ENCODE measurements at places on chromosomes 16 and 17.

DNA sequence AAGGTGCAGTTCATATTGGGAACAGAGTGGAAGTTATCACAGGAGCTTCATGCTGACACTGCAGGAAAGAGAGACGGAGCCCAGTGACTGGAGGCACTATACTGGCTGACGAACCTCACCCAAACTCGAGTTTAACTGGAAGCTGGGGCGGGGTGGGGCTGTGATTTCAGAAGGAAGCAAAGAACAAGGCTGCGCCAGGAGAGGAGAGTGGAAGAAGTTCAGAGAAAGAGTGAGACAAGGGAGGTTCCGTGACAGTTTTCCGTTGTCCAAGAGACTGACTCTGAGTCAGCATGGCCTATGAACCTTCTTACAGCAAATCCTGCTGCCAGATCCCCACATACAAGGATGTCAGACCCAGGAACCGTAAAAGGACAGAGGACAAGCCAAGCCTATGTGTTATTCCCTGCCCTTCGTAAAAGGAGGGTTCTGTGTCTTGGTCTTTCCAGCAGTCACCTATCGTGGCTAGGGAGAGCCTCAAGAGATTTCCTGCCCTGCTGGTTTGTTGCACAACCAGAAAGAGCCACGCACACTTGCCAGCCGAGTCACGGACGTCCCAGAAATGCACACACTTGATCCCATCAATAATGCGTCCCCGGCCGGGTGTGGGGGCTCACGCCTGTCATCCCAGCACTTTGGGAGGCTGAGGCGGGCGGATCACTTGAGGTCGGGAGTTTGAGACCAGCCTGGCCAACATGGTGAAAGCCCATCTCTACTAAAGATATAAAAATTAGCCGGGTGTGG lies 5.1 kb downstream of the PITPNA start:
- DNase-seq = no peak

DNA sequence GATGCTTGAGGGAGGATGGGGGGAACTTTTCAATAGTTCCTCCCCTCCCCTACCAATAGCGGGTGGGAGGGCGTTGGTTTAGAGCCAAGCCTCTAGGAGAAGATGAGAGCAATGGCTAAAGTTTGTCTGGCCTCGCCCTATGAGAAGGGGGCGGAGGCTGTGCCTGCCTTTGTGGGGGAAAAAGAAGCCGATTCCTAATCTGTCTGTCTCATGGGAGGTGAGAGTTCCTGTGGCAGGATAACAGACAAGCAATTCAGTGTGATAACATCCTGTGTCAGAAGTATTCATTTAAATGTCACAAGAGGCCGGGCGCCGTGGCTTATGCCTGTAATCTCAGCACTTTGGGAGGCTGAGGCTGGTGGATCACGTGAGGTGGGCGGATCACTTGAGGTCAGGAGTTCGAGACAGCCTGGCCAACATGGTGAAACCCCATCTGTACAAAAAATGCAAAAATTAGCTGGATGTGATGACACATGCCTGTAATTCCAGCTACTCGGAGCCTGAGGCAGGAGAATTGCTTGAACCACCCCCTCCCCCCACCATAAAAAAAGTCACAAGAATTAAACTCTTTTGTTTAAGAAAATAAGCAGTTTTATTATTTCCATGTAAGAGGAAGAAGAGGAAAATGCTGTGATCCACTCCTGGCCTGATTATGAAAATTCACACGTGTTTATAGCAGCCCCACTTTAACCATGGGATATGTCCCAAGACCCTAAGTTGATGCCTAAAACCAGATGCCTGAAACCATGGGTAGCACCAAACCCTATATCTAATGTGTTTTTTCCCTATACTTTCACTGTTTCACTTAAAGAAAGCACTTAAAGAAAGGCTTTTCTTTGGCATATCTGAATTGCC lies 1.7 kb downstream of the SLFN5 start:
- DNase-seq = peak; percentile 71

DNA sequence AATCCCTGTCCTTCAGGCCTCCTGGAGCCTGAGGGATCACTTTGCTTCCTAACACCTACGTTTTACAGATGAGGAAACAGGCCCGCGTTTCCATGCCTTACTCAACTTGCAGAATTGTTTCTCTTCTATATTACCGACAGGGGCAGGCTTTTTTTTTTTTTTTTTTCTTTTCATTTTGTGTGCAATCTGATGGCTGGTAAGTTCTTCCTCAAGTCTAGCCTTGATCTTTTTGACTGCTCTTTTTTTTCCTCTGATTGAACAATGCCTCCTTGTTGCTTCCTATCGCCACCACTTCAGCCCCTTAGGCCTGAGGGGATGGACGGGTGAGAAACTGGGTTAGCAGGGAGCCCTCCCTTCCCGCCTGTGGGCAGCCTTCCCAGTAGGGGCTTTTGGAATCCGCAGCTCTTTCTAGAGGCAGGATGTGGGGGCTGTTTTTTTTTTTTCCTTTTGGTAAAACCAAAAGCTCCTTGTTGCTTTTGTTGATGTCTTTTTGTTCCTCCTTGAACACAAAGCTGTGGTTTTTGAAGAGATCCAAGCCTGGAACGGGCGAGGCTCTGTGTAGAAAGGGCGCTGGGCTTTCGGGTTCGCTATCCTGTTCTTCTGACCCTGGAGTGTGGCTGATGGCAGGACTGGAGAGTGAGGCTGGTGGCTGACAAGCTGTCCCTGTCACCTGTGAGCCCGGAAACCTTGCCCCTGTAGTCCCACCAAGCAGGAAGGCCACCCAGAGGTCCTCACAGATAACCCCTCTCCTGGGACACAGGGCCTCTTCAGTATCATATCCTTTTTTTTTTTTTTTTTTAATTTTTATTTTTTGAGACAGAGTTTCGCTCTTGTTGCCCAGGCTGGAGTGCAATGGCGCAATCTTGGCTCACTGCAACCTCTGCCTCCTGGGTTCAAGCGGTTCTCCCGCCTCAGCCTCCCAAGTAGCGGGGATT lies 14.0 kb downstream of the LASP1 start:
- no peak for DNase-seq

DNA sequence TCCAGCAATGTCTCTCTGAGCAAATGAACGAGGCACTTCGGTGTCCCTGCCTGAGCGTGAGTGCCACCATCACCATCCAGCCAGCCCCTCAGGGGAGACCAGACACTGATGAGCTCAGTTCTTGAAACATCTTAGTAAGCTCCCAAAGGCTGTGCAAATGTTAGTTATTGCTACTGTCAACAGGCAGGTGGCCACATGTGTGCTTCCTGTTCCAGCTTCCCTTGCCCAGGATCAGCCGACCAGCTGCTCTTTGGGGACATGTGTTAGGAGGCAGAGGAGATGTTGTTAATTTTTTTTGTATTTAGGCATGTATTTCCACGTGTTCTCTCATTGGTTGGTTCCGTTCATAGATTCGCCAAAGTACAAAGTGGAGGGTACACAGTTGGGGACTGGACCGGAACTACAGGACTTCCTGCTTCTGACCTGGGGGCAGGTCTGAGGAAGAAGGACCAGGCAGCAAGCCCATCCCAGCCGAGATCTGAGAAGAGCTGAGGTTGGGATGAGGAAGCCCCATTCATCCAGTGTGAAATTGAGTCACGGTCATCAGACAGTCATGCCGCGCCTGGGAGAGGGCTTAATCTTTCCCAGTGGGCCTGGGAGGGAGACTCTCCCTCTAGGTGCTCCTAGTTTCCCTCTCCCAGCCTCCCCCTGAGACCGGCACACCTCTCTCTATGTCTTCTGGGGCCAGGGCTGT lies 3.8 kb downstream of the TTYH2 start:
- DNase-seq = no peak

GRCh38 chr17:63931981-63932561 lies at the start of gene CD79B:
Gene CD79B (minus strand): TSS chr17:63932331. CDS start chr17:63932261, 70 bp downstream.
- no peak for DNase-seq

GRCh38 chr16:30437511-30438046 lies 7.7 kb upstream of the DCTPP1 start:
- no peak for DNase-seq

DNA sequence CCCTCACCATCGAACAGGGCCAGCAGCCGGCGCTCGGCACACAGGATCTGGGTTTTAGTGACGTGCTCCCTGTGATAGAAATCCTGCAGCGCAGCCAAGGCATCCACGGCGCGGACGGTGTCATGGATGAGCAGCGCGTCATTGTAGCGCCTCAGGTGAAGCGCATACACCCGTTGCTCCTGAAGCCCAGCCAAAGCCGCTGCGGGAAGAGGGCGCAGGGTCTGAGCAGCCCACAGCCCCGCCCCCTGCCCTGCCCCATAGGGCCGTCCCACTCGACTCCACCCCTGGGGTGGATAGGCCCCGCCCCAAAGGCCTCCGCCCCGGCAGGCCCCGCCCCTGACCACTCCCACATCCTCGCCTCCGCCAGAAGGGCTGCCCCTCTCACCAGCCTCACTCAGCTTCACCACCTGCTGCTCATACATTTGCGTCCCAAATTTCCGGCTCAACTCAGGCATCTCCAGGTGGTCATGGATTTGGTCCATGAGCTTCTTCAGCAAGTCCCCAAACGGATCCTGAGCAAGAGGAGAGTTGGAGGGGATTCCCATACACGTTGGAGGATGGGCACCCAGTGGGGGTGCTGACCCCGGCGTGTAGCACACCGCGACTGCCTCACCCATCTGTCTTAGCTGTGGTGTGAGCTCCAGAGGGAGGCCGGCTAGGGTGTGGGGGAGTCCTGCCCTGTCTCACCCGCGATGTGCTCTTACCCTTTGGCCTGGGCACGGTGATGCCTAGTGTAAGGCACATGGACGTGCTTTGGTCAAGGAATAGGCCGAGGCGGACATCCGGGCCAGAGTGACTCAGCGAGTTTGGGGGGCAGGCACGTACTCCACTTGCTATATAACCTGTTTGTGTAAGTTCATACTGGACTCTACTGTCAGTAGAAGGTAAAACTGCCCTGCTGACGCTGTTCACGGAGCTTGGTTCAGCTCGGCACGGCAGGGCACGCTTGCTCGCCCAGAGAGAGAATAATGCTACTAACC lies 4.6 kb downstream of the DHX58 start:
- DNase-seq = peak; percentile 81

- DNase-seq = peak; percentile 70
Observed at GRCh38 chr16:4852221-4852872, 5.1 kb downstream of the UBN1 start.

DNA sequence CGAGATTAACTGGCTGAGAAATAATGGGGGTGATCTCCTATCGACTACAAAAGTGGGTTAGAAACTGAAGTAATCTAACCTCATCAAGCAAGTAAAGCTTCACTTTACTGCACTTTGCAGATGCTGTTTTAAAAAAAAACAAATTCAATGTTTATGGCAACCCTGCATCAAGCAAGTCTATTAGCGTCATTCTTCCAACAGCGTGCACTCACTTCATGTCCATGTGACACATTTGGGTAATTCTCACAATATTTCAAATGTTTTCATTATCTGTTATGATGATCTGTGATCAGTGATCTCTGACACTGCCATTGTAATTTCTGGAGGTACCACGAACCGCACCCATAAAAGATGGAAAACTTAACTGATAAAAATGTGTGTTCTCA lies 70.8 kb downstream of the KANSL1 start:
- DNase-seq = no peak

GRCh38 chr17:2309338-2310154 lies 5.8 kb downstream of the SRR start:
- DNase-seq = no peak

DNA sequence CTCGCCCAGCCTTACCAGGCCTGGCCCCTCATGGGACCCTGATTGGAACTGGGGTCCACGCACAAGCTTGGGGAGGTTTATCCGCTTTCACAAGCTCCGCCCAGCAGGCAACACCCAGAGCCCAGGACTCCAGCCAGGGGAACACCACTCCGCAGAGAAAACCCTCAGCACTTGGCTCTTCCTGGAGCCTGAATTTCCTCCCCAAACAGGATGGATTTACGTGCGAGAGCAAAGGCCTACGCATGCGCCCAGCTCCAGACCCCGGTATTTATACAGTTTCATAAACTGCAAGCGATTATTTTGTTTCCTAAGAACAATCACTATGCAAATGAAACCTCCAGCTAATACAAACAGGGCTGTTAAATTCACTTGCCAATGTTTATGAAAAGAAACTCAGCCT lies 22.8 kb downstream of the ZNF423 start:
- DNase-seq = no peak

- DNase-seq = no peak
Observed at GRCh38 chr16:4160658-4161430, 44.6 kb upstream of the ADCY9 start.

DNA sequence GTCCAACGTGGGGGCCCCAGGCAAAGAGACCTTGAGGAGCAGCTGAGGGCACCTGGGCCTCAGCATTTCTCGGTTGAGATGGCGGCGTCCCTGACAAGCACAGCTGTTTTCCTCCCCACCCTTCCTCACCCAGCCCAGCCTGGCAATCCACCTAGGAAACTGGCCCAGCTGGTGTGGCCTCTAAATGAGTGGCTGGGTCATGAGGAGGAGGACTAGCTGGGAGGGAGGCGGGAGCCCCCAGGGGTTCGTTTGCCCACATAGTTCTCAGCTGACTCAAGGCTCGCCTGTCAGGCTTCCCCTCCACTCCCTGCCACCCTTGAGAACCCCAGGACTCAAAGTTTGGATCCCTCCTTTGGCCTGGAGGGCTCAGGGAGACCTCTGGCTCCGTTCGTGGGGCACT lies 5.9 kb downstream of the RNF222 start:
- DNase-seq = no peak

- no peak for DNase-seq
Observed at GRCh38 chr17:67281053-67281452, 36.1 kb upstream of the HELZ start.

DNA sequence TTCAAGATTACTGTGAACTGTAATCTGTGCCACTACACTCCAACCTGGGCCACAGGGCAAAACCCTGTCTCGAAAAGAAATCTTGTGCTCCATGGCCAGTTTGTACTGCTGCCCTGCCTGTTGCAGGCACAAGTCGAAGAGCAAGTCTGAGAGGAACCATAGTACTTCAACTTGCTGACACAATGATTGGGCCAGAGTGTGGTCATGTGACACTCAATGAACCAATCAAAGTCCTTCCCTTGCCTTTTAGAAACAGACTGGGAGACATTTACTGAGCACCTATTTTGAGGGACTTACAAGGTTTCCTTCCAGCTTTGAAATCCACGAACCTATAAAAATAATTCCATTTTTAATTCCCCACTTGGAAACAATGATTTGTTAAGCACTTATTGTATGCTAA lies 39.8 kb upstream of the TMC5 start:
- peak; percentile 10 for DNase-seq

- no peak for DNase-seq
Observed at GRCh38 chr17:42537156-42537805, 1.2 kb downstream of the NAGLU start.

DNA sequence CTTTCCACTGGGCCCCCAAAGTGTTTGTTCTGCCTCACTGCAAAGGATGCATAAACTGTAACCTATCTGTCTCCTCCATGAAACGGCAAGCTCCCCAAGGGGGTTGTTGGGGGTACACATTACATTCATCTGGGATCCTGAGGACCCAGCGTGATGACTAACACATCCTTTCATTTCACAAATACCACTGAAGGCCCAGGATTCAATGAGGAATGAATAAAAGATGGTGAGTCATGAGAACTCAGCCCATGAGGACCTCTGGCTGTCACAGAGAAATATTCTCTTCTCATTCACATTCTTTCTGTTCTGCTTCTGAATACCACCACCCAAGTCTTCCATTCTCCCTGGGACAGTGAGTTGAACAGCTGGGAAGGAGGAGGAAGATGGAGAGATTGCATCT lies 149.8 kb downstream of the RBFOX3 start:
- DNase-seq = no peak
